DMS79 (cell line): ENCODE measurements at places on chromosomes 7 and 10.

GRCh38 chr7:110446658-110447057 lies 644.3 kb upstream of the LRRN3 start:
- no peak for DNase-seq

DNA sequence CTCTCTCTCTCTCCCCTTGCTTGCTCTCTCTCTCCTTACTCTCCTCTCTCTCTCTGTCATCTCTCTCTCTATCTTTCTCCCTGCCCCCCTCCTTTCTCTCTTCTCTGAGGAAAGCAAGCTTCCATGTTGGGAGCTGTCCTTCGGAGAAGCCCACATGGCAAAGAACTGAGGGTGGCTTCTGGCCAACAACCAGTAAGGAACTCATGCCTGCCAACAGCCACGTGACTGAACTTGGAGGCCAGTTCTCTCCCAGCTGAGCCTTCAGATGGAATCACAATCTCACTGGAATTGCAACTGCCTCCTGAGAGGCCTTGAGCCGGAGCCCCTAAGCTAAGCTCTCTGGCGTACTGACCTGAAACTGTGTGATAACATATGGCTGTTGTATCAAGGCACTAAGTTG lies 12.0 kb upstream of the DHTKD1 start:
- DNase-seq = no peak

DNA sequence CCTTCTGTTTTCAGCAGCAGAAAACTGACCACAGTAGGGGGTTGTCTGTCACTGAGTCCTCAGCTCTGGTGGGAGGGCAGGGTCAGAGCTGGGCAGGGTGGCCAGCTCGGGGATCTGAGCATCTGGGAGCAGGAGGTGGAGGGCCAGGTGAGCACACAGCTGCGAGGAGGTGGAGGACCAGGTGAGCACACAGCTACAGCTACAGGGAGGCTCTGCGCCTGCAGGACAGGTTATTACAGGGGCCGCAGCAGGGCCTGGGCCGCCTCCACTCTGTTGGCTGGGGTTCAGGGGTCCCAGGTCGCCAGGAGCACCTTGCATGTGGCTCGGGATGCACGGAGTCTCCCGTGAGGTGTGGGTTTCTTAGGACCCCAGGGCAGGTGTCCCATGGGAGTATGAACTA lies 52.4 kb upstream of the PRKAR1B start:
- peak; percentile 25 for DNase-seq

GRCh38 chr7:11168650-11169170 lies 195.0 kb downstream of the PHF14 start:
- DNase-seq = peak; percentile 10
